ENCODE measurements at places on chromosomes 13 and 19.
A peak's percentile ranks its signal among the peaks of the same experiment; 100 is the strongest.

DNA sequence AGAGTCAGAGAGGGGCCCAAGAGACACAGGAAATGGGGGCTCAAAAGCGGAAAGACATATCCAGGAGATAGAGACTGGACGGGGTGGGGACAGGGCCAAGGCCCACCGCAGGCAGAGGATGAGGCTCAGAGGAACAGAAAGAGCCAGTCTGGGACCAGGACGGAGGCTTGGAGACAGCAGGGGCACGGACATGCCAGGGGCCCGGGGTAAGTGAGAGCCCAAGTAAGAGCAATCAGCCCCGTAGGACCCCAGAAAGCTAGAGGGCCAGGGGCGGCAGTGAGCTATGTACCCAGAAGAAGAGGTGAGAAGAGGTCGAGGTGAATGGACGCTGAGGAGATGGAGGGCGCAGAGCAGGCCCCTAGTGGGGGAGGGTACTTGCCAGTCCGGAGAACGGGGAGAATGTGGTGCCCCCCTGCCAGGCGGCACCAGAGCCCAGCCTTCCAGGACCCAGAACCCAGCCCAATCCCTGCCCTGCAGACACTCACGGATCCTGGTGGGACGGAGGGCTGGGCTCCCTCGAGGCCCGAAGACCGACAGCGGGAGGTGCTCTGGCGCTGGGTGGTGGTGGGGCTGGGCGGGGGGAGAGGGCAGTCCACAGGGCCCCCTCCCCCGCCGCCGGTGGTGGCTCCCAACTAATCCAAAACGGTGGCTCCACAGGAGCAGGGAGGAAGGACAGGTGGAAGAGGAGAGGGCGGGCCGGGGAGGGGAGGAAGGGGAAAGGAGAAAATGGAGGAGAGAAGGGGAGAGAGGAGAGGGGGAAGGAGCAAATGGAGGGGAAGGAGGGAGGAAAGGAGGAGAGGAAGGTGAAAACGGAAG, 1.0 kb downstream of the GRIK5 start:
- DNase-seq = no peak

GRCh38 chr13:45040173-45040572, 50.8 kb downstream of the GPALPP1 start:
- no peak for DNase-seq

DNA sequence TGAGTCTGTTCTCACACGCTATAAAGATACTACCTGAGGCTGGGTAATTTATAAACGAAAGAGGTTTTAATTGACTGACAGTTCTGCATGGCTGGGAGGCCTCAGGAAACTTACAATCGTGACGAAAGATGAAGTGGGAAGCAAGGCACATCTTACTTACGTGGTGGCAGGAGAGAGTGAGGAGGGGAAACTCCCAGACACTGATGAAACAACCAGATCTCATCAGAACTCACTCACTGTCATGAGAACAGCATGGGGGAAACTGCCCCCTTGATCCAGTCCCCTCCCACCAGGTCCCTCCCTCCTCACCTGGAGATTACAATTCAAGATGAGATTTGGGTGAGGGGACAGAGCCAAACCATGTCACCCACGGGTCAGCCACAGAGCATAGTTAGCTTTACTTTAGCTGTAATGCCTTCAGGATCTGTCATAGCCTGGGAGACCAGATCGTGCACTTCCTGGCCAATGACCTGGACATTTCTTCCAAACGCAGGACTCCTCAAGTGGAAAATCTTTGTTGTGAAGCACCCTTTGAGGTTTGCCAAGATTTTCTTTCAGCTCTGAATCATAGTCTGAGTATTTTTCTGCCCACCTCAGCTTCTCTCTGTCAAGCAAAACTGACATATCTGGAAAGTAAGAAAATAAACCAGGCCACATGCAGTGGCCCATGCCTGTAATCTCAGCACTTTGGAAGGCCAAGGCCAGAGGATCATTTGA, 25.2 kb upstream of the HIF3A start:
- DNase-seq = no peak

GRCh38 chr19:31257025-31257424, 92.2 kb downstream of the TSHZ3 start:
- no peak for DNase-seq

DNA sequence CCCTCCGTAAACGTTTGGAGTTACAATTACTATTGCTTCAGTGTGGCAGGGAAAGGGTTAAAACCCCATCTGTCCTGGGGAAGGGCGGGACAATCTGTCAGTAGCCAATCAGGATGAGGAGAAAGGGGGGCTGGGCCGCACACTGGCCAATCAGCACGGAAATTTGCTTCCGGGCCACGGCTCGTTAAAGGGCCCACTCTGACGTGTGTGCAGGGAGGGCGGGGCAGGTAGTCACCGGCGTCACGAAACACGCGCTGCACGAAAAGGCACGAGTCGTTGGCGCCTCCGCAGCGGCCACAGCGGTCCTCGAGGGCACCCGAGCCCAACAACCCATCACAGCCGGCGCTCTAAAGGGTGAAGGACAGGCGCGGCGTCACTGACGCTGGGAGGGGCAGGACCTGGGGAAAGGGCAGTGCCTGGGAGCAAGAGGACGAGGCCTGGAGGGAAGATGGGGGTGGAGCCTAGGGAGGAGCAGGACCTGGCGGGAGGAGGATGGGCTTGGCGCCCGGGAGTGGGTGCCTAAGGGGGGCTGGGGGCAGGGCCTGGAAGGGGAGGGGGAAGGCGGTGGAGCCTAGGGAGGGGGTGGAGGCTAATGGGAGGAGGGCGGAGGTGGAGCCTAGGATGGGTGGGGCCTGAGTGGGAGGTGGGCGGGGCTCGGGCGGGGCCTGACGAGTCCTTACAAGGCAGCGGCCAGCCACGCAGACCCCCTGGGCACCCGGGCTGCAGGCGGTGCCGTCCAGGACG, 4.9 kb downstream of the ADAMTSL5 start:
- peak; percentile 94 for DNase-seq

GRCh38 chr13:57470491-57470890, 161.1 kb upstream of the PCDH17 start:
- DNase-seq = no peak

DNA sequence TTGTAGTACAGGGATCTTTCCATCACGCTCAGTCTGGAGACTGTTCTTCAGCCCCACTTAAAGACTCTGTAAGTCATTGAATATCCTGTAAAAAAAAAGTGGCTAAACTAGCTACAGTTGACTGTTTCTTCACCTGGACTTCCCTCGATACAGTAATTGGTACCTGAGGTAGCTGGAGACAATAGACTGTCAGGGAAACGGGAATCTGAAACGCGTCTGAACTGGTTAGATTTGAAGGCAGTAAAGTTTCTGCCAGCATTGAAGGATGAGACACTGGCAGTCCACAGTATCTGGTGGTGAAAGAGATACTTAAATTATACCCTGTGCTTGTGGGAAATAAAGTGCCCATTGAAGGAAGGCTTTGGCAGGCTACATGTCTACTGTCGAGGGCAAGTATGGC, 550.5 kb downstream of the IRS2 start:
- DNase-seq = no peak

GRCh38 chr13:109401307-109401706, 385.1 kb downstream of the IRS2 start:
- DNase-seq = no peak

DNA sequence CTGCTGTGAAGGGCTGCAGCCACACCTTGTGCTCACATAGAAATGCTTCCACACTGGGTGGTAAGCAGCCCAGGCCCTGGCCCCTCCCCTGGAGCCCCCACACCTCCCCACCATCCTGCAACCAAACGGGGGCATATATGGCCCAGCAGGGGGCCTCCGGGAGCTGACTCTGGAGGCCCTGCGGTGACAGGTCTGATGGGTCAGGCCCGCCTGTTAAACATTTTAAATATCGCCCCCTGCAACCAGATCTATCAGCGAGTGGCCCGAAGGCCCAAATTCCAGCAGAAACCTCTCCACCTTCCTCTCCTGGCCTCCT, 48.0 kb upstream of the KATNAL1 start:
- no peak for DNase-seq

- DNase-seq = no peak
Observed at GRCh38 chr13:94256721-94257120, 222.8 kb downstream of the DCT start.

- DNase-seq = no peak
Observed at GRCh38 chr19:3084943-3085342, 9.2 kb upstream of the GNA11 start.

DNA sequence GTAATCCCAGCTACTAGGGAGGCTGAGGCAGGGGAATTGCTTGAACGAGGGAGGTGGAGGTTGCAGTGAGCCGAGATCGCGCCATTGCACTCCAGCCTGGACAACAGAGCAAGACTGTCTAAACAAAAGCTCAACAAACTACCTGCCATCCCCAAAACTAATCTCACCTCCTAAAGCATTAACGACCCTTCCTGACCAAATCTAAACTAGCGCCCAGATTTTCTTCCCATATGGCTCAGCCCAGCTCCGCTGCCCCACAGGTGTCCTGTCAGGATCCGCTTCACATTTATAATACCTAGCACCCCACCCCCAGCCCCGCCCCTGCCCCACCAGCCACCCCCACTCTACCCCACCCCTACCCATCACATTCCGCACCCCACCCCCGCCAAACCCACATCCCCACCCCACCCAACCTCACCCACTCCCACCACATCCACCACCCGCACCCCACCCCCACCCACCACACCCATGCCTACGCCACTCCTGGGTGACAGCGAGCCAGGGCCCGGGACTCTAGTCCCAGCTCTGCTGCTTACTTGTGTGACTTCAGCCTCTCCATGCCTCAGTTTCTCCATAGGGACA, 599 bp downstream of the C19orf12 start:
- no peak for DNase-seq

GRCh38 chr19:16825312-16826052, 3.7 kb upstream of the SIN3B start:
- peak; percentile 62 for DNase-seq

DNA sequence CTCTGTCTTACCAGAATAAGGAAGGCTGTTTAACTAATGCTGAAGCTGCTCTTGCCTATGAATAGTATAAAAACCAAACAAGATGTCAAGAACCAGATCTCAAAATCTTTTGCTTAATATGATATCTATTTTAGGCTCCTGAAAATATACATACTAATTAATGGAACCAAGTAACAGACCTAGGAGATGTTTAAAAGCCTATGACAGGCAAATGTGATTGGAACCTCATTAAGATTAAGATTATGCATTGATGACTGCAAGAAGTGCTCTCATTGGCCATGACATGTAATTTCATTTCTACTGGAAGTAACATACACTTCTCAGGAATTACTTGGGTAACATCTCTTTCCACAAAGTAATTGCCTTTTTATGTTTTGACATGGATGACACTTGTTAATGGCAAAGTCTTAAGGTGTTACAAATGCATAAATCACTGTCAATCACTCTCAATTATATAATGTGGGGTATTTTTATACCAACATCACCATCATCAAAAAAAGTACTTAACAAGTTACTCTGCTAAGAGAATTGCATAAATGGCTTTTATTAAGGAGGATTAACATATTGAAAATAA, 326.9 kb upstream of the MIR17HG start:
- no peak for DNase-seq

- no peak for DNase-seq
Observed at GRCh38 chr13:46468570-46469463, 81.8 kb upstream of the RUBCNL start.

- DNase-seq = no peak
Observed at GRCh38 chr13:20669162-20669561, 34.3 kb upstream of the IL17D start.

GRCh38 chr13:112837371-112838037, 131.5 kb upstream of the MCF2L start:
- peak; percentile 72 for DNase-seq

- no peak for DNase-seq
Observed at GRCh38 chr13:21216332-21216731, 39.9 kb downstream of the MRPL57 start.

DNA sequence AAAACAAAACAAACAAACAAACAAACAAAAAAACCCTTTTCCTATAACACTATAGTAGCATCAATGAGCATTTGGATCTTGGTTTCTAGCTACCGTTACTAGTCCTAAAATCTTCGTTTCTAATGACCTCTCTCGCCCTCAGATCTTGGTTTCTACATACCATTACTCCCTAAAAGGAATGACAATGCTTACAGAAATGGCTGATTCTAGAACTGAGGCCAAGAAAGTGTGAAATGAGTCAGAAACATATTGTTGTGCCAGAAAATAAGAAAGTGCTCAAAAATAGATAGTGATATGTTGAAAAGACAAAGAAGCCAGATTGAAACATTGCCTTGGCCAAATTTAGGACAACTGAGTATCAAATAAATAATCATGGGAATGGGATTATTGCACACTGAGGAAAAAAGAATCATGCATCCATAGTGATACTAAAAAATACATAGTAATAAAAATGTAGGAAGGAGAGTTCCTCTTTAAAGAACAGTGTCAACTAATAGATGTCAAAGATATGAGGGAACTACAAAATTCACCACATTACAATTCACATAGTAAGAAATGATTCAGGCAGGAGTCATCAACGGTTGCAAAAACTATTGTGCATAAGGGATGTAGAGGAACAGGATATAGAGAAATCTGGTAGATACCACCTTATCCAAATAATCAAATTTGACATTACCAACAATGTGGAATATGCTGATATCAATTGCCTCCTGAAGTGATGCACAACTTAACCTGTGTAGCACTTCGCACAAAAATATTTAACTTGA, 386.6 kb downstream of the DIAPH3 start:
- no peak for DNase-seq

DNA sequence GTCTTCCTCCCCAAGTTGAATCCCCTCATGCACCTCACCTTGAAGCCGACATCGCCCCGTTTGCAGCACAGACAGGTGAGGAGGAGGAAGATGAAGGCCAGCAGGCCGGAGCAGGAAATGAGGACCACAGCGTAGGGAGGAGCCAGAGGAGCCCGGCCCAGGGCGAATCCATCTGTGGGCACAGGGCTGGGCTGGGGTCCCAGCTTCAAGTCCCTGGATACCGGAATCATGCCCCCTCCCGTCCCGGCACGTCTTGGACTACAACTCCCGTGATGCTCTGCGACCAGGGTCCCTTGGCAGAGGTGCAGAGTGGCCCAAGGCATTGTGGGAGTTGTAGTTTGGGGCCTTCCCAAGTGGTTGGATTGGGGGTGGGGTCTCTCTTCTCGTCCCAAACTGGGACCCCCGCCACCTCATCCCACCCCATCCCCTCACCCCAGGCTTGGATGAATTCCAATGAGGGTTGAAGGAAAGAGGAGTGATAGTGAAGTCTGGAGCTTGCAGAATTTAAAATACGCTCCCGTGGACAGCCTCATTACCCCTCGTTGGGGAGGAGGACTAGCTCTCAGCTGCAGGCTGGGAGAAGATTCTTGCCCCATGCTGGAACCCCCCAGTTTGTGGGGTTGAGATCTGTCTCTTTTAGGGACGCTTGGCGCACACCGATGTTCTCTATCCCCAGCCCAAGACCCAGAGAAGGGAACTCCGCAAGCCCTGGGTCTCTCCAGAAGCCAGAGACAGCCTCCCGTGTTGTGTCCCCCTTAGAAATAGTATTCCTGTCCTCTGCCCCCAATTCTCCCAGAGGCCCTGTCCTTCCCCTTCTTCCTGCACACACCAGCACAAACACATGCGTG, 990 bp downstream of the LMTK3 start:
- peak; percentile 87 for DNase-seq

DNA sequence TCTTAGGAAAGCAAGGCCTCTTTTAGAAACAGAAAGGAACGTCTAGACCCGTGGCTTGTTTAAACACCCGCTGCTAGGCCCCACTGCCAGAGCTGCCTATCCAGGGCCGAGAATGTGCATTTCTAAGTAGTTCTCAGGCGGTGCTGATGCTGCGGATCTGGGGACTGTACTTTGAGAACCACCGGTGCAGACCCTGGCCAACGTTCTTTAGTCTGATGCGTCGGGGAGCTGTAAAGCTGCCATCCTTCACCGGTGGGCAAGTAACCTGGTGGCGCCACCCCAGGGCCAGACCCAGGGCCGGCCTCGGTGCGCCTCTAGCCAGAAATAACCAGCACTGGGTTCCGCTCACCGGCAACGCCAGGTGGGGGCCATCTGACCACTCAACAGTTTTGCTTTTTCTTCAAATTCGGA, 47.1 kb downstream of the TGDS start:
- DNase-seq = peak; percentile 66

Data from dorsolateral prefrontal cortex (tissue), 122 donors.